Midbrain (tissue), 1 donor: ENCODE measurements at places on chromosomes 16 and 17.
A peak's percentile ranks its signal among the peaks of the same experiment; 100 is the strongest.

DNA sequence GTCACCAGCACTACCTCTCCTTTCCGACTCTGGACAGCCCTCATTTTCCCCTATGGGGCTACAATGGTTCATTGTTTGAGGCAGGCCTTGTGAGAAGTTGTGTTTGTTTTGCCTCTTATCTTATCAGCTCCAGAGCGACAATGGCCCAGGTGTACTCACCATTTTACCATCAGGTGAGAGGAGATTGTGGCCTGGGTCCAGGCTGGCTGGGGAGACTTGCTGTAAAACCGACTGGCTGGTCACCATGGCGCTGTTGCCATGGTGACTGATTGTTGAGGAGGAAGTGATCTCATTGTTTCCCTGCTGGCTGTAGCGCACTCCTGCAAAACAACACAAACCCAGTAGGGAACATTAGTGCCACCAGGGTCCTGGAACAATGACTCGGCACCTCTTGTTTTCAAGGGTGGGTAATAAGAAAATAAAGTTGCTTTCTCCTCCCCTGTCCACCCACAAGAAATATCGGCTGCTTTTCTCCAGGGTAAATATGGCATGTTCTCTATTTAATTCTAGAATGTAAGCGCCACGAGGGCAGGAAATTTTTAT, 34.4 kb downstream of the HNF1B start:
- peak; percentile 1 for DNase-seq

DNA sequence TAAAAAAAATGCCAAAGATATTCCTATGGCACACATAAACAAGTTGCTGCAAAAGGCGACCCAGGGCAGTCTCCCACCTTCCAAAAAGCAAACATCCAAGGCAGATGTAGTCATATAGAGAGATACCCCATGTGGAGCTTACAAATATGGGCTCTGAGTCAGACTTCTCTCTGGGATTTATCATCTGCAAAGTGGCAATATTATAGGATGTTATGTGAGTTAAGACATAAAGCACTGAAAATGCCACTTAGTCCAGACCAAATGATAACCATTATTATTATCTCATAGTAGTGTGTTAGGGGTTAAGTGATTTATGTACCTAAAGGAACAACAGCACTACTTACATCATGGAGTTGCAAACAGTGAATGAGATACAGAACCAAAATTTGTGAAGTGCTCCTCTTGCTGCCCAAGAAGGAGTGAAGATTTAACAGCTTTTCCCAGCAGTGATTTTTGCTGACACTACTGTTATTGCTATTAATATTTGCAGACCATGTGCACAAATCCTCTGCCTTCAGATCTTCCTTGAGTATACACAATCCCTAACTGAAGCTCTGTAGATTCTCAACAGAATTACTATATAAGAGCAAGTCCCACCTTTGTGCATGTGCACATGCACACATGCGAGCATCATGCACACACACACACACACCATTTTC, 560.0 kb upstream of the SALL1 start:
- no peak for DNase-seq

- no peak for DNase-seq
Observed at GRCh38 chr17:57929386-57929785, 25.8 kb downstream of the CUEDC1 start.

DNA sequence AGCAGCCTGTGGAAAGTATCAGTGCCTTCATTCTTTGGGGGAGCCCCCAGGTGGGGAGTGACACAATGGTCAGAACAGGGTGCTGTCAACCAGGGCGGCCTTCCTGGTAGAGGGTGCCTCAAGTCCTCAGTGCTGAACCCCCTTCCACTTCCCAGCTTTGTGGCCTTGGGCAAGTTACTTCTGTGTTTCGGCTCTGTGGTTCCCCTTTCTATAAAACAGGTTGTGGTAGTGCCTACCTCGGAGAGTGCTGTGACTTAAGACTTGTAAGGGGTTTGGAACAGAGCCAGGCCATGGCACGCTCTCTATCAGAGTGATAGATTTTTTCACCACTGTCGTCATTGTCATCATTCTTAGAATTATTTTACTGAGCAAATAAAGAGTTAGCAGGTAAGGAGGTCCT, 141.1 kb downstream of the CCDC182 start:
- no peak for DNase-seq

- no peak for DNase-seq
Observed at GRCh38 chr17:40953881-40954280, 12.9 kb downstream of the KRT39 start.

DNA sequence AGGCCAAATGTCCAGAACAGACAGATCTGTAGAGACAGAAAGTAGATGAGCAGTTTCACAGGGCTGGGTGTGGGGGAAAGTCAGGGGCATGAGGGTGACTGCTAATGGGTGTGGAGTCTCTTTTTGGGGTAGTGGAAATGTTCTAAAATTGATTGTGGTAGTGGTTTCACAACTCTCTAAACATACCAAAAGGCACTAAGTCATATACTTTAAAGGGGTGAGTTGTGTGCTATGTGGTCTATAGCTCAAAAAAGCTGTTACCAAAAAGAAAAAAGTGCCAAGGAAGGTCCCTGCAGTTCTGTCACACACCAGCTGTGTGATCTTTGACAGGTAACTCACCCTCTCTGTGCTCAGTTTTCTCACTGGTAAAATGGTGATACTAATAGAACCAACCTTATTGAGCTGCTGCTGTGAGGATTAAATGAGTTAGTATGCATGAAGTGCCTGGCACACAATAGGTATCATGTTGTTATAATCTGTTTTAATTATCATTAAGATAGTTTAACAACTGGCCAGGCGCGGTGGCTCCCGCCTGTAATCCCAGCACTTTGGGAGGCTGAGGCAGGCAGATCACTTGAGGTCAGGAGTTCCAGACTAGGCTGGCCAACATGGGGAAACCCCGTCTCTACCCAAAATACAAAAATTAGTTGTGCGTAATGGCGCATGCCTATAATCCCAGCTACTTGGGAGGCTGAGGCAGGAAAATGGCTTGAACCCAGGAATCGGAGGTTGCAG, 10.3 kb downstream of the ITGAX start:
- DNase-seq, result no peak

DNA sequence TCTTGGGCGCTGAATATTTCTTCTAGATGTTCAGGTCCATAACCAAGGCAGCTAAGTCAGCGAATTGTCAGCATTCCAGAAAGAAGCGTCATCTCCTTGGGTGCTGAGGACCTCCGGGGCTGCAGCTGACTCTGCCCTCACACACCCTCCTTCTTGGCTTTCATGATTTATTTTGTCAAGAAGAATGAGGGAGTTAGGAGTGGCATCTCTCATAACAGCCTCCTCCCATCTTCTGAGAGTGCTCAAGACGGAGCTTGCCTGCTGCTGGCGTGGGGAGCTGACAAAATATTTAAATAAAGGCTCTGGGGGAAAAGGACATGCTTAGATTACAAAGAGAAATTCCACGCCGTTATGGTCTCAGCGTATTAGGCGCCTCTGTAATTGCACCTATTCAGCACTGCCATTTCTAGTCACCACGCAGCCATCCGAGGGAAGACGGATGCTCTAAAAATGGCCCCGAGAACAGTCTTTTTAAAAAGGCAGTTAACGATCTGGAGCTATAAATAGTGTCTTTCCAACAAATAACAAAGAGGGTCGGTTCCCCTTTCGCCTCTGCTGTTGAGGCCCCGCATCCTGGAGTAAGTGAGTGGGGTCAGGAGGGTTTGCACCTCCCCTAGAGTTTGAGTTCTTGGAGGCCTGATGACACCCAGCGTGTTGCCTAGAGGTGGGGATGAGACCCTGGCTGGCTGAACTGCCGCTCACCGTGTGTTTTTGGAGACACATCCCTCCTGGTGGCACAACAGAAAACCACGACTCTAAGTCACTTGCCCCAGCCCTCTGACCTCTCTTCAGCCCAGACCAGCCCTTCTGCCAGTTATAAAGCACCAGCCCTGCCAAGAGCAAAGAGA, 187.0 kb downstream of the CCDC182 start:
- no peak for DNase-seq

- no peak for DNase-seq
Observed at GRCh38 chr17:28529013-28529400, 22.9 kb downstream of the FOXN1 start.

GRCh38 chr17:2068519-2069051, 13.7 kb downstream of the HIC1 start:
- no peak for DNase-seq

GRCh38 chr16:74740795-74741304, 33.8 kb downstream of the FA2H start:
- peak; percentile 82 for DNase-seq

DNA sequence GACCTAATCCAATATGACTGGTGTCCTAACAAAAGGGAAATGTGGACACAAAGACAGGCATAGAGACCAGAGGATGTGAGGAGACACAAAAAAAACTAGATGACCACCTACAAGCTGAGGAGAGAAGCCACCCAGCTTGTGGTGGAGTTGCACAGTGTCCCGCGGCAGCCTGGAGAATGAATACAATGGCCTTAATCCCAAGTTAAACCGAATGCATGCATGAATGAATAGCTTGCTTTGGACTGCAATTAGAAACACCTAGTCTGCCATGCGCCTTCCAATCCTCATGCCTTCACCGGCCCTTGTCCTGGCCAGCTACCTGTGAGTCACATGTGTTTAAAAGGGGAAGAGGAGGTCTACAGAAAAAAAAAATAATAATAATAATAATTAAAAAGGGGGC, 72.0 kb downstream of the CNGB1 start:
- DNase-seq, result no peak

DNA sequence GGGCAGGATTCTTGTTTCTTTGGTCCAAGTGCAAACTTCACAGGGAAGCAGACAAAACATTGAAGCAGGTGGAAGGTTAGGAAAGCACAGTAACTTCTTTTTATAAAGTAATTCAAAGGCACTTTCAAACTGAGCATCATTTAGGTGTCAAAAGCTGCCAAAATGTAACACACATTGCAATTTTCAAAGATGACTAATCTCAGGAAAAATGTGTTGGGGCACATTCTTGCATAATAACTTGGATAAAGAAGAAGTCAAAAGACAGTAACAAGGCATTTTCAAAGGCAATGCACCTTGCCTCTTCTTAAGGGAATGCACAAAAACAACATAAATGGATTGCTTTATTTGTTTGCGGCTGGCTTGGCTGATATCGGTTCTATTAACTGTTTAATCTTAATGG, 3.6 kb downstream of the KCNJ2 start:
- no peak for DNase-seq

- no peak for DNase-seq
Observed at GRCh38 chr16:74936902-74937560, 47.9 kb downstream of the WDR59 start.

DNA sequence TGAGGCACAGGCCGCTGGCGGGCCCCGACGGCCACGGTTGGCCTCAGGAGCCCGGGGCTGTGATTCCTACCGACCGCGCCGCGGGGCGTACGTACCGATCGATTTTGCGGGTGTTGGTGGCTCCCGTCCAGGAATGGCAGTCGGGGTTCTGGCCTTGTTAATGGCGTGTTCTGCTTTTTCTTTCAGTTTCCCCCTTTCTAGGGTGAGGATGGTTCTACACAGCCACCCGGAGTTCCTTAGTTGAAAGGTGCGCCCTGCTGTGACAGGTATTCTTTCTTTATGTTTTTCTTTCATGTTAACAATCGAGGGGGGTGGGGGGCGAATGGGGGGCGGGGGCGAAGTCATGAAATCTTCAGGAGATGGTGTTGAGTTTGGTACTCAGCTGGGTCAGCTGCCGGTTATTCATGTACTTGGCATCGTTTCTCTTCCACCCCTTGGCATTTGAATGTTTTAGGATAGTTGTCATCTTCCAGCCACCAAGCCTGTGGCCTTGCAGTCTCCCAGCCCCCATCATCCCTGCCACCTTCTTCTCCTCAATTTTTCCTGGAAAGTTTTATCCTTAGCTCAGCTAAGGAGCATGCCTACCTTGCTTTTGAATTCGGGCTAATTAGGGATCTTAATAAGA, 802 bp downstream of the CYLD start:
- peak; percentile 49 for DNase-seq

DNA sequence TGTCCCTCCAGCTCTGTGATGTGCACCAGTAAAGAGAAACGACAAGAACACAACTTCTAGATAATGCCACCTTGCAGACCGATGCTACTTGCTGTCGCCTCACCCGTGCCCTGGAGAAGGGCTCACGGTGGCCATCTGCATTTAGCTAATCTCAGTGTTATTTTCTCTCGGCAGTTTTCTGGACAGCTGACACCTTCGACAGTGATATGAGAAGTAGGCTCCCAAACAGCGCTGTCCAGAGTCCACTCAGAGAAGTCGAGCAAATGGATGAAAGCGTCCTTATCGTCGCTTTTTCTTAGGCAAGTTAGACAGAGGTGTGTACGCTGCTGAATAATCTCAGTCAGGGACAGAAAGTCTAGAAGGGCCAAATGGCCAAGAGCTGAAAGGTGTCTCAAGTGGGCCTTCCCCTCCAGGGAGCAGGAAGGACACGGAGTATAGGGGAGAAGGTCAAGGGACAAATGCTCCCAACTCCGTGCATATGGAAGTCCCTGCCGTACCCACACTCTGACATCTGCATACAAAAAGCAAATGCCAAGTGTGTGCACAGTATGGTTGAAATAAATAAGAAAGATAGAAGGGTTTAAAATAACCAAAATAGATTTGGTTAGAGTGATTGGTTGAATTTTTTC, 42.4 kb upstream of the MYOCD start:
- DNase-seq, result no peak

DNA sequence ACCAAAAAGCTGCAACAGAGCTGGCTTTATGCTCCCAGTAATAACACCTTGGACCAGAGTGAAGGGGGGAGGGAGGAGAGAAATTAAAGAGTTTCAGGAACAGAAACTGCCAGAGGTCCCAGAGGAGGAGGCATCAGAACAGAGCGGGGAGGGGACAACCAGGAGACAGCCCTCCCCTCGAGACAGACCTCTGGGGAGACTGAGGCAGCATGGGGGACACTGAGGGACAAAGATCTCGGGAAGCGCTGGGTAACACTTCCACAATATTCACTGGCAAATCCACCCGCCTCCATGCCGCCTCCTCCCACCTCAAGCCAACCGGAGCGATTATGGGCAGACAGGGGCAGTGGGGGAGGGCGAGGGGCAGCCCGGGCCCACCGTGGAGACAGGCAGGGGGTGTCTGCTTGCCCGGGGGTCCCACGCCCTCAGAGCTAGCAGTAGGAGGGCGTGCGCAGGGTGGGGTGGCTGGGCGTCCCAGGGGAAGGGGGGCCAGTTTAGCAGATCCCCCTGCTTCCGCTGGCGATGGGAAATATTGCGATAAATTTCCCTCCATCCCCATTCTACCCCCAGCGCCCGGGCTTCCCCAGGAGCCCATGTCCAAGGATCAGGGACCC, 1.2 kb downstream of the PCGF2 start:
- DNase-seq, result no peak

DNA sequence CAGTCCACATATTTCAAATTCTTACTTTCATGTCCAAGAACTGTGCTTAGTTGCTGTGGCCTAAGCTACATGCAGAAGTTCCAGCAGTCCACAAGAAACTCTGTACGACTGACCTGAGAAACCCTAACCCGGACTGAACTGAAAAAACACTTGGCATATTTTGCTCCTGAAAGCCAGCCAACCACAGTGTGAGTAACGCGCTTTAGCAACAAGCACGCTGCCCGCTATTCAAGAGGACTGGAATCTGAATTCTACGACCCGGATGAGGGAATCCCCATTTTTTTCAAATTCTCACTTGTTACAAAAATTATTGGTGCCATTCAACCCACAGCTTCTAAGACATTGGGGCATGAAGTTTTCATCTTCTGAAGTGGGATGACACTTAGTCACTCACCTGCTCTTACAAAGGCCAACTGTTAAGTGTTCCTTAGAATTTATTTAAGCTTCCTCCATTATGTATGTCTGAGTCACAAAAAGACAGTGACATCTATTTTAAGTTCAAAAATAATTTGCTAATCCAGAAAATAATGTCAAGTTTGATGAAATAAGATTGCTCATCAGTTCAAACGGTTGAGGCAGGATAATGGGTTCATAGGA, 78.7 kb downstream of the CDYL2 start:
- peak; percentile 14 for DNase-seq
